ENCODE measurements at places on chromosomes 3 and 15. TPM values are rescaled to one million over a fixed set of nuclear protein-coding genes. Genes with fewer than 3 reads are reported as not detected.

- no peak for DNase-seq
These were observed 1.6 kb upstream of the RNU6-1 start for GRCh38 chr15:67841513-67841762.

The CCK gene
- total RNA-seq: not detected

GRCh38 chr15:78904599-78905358, 32.1 kb downstream of the MORF4L1 start:
- no peak for DNase-seq

DNA sequence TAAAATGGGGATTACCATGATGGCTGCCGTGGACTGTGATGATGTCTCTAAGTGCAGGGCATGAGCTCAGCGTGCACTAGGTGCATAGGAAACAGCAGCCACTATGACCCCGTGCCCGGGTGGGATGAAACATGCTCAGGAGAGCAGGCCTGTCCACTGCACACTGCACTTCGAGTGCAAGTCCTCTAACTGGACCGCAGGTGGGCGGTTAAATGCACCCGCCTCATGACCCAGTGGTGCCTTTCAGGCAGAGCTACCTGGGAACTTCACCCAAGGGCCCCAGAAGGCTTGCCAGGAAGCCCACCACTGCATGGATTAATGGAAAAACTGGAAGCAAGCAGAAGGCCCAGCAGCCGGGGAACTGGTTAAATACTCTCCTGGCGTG, 34.0 kb downstream of the PRKCD start:
- DNase-seq: no peak

The LINGO1 gene
- total RNA-seq: not detected

DNA sequence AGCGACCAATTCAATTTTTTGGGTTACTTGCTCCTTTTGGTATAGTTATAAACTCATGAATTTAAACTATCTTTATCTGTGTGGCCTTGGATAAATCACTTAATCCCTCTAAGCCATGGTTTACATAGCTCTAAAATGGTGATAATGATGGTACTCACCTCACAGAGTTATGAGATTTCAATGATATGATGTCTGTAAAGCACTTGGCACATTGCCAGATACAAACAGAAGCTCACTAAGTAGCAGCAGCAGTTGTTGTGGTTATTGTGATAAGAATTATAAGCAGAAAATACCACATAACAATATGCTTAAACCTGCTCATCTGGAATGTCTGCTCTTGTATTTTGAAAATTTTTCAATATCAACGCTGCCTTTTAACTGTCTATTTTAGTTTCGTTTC, 185.1 kb upstream of the SNTN start:
- no peak for DNase-seq

DNA sequence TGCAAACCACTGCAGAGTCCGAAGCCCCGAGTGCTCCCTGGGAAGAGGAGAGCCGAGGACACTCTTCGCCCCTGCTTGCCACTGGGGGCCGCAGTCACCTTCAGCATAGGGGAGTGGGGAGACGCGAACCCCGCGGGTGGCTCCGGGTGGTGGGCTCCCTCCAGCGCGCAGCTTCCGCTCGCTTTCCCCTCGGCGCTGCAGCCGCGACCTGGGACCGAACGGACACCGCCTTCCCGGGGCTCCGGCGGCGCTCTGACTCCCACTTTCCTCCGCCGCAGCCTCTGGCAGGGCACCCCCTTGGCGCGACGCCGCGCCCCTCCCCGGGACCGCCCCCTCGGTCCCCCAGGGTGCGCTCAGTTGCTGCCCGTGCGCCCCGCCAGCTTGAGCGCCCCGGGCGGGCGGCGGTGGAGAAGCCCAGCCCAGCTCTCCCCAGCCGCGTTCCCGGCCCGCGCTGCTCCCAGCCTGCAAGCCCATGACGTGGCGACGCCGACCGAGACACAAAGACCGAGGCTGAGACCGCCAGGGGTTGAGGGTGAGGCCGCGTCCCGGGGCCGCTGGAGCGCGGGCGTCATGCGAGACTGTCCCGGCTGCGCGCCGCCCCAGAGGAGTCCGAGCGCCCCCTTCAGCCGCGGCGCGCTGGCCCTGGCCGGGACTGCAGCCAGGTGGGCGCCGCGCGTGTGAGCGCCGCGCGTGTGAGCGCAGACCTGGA, at the start of gene MINAR1:
TSS of gene MINAR1 (plus strand) at position 701 of the 709 bp plus-strand sequence. CDS start 23,812 bp downstream, outside the sequence.
- peak; percentile 26 for DNase-seq

DNA sequence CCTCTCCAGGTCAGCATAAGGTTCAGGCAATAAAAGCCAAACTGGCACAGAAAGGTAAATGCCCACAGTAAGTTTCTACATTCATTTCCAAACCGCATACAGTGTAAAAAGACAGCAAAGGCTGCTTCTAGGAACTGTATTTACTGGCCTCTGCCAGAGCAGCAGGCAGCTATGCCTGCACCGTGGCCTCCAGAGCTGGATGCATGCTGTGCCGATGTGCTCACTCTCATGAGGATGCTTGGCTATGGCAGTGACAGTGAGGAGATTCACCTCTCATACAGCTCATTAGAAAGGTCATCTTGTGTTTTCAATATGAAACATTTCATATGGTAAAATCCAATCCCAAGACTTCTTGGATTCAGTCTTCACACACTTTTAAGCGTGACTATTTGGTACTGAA, 50.3 kb downstream of the UBP1 start:
- no peak for DNase-seq

The CGNL1 gene
- total RNA-seq: not detected

DNA sequence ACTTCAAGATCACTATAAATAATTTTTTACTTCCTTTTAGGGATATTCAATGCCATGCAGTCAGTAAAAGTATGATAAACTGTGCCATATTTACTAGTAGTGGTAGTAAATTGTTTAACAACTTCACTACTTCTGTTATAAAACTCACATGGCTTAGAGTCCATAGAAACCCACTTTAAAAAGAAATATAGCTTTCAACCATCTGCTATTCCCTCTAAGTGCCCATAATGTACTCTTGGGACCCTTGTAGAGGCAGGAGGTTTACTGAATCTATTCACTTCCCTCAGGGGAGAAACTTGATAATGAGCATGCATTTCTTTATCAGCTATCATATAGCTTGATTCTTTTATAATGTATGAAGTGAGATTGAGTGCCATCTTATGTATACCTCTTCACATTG, 1448.4 kb upstream of the ALCAM start:
- DNase-seq: no peak

DNA sequence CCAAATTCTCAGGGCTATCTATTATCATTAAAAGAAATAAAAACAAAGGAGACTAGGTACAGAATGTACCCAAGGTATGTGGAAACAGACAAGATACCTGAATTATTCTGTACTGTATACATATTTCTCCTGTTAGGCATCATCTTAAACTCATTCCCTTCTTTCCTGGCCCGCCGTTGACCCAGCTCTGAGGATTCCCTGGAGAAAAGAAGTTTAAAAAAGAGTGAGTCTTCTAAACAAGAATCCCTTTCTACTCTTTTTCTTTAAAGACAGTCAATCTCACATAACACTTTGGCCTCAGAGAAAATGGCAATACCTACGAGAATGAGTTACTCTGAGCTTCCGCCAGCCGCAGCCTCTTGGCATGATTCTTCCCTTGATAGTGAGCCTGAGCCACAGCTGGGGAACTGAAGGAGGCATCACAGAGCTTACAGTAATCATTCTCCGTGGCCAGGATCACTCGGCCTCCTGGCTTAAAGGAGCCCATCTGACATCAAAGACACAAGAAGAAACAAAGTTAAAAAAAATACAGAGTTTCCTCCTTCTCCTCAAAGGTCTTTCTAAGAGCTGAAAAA, 44.2 kb downstream of the ZMAT3 start:
- DNase-seq: peak; percentile 45

The KLF15 gene
- 0.11 TPM for total RNA-seq

The PXYLP1 gene
- 17.2 TPM for total RNA-seq

DNA sequence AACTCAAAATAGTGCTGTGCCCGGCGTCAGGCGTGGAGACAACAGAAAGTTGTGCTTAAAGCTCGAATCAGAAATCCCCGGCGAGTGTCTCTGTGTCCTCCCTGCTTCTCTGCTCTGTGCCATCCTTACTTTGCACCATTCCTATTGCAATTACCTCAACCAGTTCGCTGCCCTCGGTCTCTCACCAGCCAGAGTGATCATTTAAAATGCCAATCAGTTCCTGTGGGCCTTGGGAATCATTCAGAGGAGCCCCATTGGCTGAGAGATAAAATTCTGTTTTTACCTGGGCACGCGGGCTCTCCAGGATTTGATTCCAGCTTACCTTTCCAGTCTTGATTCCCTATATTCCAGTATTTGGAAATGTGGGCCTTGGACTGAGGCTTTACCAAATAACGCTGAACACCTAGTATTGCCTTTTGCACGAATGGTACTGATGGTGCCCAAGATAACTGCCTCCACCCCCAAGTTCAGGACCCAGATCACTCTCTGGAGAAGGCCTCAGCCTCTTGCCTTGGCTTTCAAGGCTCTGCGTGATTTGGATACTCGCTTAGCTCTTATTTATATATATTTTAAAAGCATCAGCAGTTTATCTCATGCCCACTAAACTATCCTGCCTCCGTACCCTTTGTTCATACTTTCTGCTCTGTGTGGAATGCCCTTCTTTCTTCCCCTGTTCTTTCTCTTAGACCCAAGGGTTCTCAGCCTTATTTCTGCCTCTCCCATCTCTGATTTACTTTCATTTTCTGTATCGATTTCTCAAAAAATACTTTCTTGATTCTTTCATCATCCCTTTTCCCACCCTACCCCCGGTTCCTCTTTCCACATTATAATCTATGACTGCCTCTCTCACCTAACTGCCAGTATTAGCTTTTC, 863 bp downstream of the PSMA4 start:
- DNase-seq: peak; percentile 38

GRCh38 chr3:180974286-180974685, 15.2 kb downstream of the DNAJC19 start:
- DNase-seq: no peak

- no peak for DNase-seq
These were observed 332.0 kb downstream of the FHIT start for GRCh38 chr3:60919296-60919695.

The P2RY14 gene
- total RNA-seq: 0.51 TPM

The RPL39L gene
- total RNA-seq: 16.2 TPM

The DNASE1L3 gene
- total RNA-seq: not detected

- DNase-seq: no peak
These were observed 25.8 kb downstream of the NAALADL2 start for GRCh38 chr3:174884776-174885568.

The DISP2 gene
- 0.09 TPM for total RNA-seq

DNA sequence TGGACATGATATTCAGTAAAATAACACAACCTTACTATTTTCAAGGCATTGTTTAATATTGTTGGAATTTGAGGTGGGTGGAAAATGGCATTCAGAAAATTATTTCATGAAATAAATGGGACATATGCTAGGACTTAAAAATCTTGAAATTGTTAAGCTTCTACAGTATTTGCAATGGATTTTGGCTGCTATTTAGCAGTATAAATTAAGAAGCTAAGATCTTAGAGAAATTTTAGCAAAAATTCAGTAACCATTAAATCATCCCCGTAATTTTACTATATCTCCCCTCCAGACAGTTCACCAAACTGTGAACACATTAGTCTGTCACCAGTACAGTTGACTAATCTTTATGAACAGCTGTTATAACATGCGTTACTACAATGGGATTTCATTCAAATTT, 8.2 kb downstream of the DIPK2A start:
- DNase-seq: no peak

- no peak for DNase-seq
These were observed 33.3 kb downstream of the ZNF609 start for GRCh38 chr15:64493641-64494040.

- no peak for DNase-seq
These were observed 133.6 kb downstream of the TIGIT start for GRCh38 chr3:114427285-114428043.

GRCh38 chr3:33887478-33887877, 89.0 kb downstream of the PDCD6IP start:
- DNase-seq: no peak

DNA sequence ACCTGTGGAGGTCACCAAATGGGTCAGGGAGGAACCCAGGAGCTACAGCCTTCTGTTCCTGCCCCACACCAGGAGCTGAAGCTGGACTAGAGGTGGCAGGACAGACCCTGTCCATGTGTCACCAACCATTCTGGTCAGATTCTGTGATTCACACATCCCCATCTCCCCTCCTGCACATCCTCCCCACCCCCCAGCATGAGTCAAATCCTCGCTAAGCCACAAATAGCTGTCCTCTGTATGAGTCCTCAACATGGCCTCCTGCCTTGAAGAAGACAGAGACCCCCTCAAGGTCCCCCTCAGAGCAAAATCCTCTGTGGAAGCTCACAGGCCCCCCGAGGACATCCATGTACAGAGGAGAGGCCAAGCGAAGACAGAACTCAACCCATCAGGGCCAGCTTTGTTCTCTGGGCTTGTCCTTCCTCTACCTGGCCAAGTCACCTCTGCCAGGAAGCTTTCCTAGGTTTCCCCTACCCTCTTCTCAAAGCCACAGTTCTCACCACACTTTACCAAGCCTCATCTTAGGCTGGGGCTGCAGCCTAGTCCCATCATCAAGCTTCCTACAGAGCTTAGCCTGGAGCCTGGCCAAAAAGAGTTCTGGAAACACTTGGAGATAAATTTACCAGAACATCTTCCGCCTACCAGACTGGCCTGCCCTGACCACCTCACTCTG, 17.1 kb downstream of the CACNA2D2 start:
- DNase-seq: peak; percentile 37

DNA sequence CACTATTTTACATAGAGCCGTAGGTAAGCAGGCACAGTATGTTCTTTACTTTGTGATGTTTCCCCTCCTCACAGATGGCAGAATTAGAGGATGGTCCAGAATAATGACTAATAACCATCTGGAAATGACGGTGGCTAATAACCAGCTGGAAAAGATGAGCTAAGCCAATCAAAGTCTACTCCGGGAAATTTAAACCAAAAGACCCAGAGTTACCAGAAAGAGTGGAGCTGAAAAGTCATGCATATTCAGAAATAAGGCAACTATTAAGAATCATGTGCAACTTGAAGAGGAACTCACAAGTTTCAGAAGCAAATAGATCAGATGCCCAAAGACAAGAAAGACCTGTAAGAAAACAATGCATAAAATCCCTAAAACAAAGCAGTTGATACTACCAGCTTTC, 33.6 kb downstream of the DMXL2 start:
- no peak for DNase-seq

DNA sequence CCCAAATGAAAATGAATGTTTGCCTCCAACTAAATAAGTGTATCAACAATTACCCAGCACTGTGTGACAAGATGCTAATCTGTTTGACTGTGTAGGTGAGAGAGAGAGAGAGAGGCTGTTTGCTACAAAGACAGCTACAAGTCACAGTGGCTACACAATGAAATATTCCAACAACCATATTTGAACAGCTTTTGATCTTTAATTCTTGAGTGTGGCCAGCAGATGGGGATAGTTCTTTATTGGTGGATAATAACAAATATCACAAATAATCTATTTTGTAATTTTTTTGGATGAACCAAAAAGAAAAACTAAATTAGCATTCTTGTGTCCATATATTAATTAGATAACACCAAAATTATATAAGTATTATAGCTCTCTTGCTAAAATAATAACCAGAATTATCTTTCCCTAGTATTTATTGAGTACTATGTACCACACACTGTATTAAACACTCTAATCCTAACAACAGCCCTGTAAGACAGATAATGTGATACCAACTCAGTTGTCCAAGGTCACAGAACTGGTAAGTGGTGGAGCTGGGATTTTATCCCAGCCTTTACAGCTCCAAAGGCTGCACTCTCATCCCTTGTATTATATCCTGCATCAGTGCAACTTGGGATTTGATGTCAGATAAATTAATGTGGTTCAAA, 61.9 kb upstream of the C3orf80 start:
- no peak for DNase-seq

Data from activated CD8-positive, alpha-beta T cell treated with anti-CD3 and anti-CD28 coated beads for 36 hours (primary cell).